Stomach (tissue), 19 donors: ENCODE measurements at places on chromosomes 2 and 18. TPM values are rescaled to one million over a fixed set of nuclear protein-coding genes. Genes with fewer than 3 reads are reported as not detected.

DNA sequence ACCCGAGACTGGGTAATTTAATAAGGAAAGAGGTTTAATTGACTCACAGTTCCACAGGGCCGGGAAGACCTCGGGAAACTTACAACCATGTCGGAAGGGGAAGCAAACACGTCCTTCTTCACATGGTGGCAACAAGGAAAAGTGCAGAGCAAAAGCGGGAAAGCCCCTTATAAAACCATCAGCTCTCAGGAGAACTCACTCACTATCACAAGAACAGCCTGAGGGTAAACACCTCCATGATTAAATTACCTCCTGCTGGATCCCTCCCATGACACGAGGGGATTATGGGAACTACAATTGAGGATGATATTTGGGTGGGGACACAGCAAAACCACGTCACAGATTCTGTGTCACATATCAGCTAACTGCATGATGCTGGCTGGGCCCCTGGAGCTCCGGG lies 11.4 kb downstream of the TCF23 start:
- no peak for DNase-seq

DNA sequence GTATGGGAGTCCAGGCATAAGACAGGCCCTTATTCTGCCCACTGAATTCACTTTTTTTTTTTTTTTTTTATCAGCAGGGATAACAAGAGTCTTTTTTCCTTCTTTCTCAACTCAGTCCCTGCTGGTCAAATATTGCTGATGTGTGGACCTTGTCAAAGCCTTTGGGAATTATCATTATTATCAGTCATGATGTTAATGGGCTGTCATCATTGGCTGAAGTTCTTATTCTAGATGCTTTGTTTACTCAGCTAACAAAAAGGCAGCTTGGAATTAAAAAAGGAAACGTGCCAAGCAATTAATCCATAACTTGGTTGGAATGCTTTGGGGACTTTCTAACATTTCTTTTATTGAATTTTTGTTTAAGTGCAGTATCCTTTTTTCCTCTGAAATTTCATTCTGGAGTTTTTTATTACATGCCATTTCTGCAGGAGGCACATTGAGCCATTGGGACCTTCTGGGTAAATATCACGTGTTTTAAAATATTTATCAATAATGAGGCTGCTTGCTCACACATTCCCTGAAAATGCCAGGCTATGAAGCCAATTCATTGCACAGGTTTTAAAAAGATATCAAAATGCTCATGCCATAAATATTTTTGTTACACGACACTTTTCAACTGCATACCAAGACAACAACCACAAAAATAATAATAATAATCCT lies 246.3 kb downstream of the TXNL1 start:
- no peak for DNase-seq

GRCh38 chr2:36538335-36538734 lies 59.6 kb downstream of the FEZ2 start:
- peak; percentile 56 for DNase-seq

DNA sequence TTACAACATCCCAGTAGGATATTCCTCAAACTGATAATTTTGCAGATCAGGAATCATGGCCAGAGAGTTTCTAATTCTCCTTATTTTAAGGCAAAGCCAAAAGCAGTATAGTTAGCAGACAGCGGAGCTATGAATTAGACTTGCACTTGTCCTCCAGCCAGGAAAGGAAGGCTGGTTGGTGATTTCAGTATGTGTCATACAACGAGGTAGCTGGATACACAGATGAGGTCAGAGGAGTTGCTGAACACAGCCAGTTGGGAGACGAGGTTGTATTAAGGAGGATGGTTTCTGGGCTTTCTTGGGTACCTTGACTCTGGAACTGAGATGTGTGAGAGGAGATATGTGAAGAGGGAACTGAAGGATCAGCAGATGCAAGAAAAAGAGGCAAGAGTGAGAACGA lies 185.2 kb downstream of the SOX11 start:
- no peak for DNase-seq

- DNase-seq, result no peak
Measured at GRCh38 chr2:227311861-227312506, 13.1 kb upstream of the MFF start.

The CFAP65 gene
- total RNA-seq, result not detected
